CD4-positive, alpha-beta T cell treated with Interleukin-1 beta for 1 hour (primary cell): ENCODE measurements at places on chromosomes 6 and 20.

DNA sequence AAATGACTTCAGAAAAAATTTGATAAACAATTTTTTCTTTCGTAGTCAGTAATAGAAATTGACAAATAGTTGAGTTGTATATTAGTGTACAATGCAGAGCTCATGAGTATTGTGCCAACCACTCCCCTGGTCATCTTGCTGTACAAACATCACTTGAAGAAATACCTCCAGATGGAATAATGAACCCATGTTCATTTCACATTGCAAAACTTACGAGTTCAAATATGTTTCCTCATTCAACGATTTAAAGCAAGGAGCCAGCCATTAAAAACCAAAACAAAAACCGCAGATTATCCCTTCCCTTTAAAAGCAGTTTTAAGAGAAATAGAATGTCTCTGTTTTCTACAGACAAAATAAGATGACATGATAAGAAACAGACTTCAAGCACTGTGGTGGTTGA lies 62.5 kb downstream of the RALGAPA2 start:
- DNase-seq, result no peak

DNA sequence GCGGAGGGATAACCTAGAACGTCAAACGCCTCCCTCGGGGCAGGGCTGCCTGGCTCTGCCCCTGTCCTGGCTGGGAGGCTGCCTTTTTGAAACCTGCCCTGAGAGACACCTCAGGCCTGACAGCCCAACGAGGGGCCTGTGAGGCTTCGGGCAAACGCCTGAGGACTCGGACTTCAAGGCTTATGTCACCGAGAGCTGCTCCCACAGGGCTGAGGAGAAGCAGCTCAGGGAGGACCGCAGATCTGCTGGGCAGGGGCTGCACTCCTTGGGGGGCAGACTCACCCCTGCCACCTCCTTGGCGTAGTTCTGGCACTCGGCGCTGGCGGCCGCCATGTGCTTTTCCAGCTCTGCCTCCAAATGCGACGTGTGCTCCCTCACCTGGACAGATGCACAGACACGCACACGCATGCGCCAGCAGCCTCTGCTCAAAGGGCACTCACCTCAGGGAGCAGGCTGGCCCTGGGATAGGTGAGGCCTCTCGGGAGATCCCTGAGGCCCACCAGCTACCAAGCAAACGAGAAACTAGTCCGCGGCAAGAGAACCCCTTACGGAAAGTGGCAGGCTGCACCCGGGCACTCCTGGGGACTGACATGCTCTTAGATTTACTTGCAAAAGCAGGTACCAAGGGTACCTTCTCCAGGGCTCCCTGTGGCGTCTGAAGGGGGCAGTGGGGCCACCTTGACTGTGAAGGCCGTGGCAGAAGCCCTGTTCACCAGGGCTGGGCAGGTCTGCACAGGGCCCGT lies 49.6 kb downstream of the DSTN start:
- DNase-seq, result no peak

DNA sequence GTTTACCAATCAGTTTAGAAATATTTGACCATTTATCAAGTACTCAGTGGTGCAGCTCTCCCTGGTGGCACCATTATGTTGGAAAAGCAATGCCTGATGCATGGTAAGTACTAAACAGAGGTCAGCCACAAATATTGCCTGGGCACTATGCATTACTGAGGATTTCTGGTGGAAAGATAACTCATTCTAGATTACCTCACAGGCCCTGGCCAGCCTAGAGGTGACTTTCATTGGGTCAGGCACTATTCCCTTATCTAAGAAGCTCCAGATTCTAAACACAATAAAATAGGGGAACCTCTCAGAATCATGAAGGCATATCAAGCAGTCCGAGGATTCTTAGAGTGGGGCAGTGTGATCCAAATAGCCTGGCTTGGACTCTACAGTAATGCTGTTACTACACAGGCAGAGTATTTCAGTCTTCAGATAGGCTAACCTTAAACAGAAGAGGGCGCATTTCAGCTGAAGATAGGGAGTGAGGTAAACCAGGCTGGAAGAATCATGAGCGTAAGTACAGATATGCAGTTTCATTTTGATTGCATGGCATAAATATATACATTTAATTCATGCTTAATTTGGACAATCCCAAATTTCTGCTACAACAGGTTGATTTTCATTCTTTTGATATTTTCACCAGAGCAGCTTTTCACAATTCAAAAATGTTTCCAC lies 12.1 kb downstream of the LGSN start:
- no peak for DNase-seq

DNA sequence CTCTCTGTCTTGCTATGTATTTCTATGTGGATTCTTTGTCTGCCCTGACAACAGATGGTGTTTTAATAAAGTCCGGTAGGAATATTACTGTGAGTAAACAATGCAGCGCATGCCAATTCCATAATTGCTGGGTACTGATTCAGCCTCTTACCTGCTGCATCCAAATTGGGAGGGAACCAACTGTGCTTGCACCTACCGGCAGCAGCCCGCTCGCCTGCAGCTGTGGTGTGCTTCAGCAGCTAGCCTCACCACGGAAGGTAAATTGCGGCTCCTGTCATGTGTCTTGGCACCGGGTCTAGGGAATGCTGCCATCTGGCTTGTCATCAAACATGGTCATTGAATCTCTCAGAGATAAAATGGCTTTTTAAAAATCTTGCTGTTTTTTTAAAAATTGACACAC lies 704.8 kb upstream of the SLC35B3 start:
- no peak for DNase-seq

- no peak for DNase-seq
These were observed 36.3 kb downstream of the ZNF133 start for GRCh38 chr20:18324596-18325089.
